GM23338 (cell line): ENCODE measurements at places on chromosomes 7 and 10. TPM values are rescaled to one million over a fixed set of nuclear protein-coding genes. Genes with fewer than 3 reads are reported as not detected.

The CCL24 gene
- not detected in 2 replicates for total RNA-seq

The RNF32 gene
- 0.56 TPM in 1 of 2 replicates, not detected in the other for total RNA-seq

The PON1 gene
- total RNA-seq: 0.69 and 1.5 TPM in 2 replicates

DNA sequence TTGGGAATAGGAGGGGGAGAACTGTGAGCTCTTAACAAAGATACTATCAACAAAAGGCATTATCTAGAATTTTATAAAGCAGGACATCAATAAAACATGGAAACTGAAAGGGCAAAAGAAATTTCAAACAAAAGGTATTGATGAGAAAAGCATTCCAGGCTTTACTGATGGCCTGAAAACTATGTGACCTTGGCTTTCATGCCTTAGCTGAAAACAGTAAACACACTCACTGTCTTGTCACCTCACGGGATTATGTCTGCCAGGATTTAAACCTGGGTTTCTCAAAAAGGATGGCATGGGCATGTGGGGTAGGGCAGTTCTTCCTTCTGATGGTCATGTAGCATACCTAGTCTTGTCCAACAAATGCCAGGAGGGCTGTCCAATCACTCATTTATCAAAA, 22.9 kb downstream of the DOCK4 start:
- DNase-seq: no peak

DNA sequence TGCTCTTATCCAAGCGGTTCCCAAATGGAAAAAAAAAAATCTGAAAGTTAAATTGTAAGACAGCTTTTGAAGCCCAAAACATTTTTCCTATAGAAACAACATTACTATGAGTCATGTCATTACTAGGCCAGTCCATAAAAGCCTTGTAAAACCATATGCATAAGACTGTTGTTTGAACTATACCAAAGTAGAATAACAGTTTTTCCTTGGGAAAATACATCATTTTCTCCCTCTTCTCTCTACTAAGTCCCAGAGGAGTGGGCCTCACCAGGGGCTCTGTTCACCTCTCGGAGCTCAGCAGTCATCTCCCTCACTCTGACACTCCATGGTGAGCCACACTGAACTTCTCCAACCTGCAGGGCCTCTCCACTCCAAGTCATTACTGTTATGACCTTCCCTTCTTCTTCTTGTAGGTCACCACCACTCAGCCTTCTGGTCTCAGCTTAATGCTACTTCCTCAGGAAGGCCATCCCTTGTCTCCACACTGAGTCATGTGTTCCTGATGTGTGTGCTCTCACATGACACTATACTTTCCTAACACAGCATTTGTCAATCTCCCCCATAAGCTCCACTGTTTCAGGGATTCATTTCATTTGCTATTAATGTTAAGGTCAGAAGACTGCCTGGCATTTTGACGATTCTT, 32.5 kb downstream of the ZNF438 start:
- no peak for DNase-seq

- DNase-seq: no peak
Measured at GRCh38 chr10:67257018-67257417, 331.2 kb downstream of the LRRTM3 start.

The PDAP1 gene
- 93.1 and 125 TPM in 2 replicates for total RNA-seq

- DNase-seq: no peak
Measured at GRCh38 chr7:28477041-28477442, 64.7 kb downstream of the CREB5 start.

DNA sequence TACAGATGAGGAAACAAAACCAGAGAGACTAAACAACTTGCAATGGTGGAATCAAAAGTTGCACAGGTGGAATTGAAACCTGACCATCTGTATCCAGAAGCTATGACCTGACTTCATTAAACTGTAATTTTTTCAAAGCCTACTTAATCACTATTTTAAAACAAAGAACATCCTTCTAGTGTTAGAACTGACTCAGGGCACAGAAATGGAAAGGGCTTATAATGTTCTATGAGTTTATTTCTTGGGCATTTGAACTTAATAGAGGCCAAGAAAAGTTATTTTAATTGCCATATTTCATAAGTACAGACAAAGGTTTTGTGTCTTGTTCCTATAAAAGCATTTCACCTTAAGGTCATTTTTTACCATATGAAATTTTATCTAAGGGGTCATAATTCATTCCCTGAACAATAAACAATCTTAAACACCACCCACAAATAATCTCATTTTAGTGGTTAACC, 8.8 kb downstream of the ITGB1 start:
- no peak for DNase-seq

- no peak for DNase-seq
Measured at GRCh38 chr7:35253460-35253709, 515 bp downstream of the TBX20 start.

DNA sequence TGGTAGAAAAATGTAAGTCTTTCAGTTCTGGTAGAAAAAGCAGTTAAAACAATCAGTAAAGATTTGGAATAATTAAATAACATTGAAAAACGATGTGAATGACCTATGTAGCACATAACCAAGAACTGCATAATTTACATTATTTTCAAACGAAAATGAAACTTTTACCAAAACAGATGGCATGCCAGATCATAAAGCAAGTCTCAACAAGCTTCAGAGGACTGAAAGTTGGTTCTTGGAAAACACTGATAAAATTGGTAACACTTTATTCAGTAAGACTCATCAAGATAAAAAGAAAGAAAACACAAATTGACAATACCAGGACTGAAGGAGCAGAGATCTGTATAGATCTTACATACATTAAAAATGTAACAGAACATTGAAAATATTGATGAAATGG, 92.8 kb downstream of the VIPR2 start:
- no peak for DNase-seq

The ZNF736 gene
- total RNA-seq: 14.2 and 15.0 TPM in 2 replicates

The HOXA2 gene
- total RNA-seq: not detected in 2 replicates

The SAMD9L gene
- not detected in 2 replicates for total RNA-seq

DNA sequence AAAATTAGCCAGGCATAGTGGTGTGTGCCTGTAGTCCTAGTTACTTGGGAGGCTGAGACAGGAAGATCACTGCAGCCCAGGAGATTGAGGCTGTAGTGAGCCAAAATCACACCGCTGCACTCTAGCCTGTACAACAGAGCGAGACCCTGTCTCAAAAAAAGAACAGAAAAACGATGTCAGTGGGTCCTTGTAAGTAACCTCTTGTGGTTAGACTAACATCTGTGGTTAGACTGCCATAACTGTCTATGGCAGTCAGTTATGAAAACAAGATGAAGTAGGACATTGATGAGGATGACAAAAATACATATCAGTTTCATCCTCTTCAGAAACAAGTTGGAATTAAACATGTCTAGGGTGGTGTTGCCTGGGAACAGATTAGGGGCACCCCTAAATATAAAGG, 53.3 kb downstream of the AKAP9 start:
- DNase-seq: no peak

The EXOC6 gene
- 5.0 and 6.6 TPM in 2 replicates for total RNA-seq

The VWDE gene
- 35.3 and 45.5 TPM in 2 replicates for total RNA-seq
